Activated CD8-positive, alpha-beta memory T cell treated with anti-CD3 and anti-CD28 coated beads, Interleukin-2, amount 10 ng/mL, durations not matched to agents 7 days and 5 days (primary cell): ENCODE measurements at places on chromosomes 4 and X.

- H3K4me3 ChIP-seq, result no peak overlapping the region
- no peak overlapping the region for H3K27ac ChIP-seq
- DNase-seq, result no peak
- no peaks in the 10 kb centered on the region for H3K27me3 ChIP-seq
- no peaks in the 10 kb centered on the region for H3K36me3 ChIP-seq
These were observed 743.3 kb upstream of the AGA start for GRCh38 chr4:178185517-178185916.

DNA sequence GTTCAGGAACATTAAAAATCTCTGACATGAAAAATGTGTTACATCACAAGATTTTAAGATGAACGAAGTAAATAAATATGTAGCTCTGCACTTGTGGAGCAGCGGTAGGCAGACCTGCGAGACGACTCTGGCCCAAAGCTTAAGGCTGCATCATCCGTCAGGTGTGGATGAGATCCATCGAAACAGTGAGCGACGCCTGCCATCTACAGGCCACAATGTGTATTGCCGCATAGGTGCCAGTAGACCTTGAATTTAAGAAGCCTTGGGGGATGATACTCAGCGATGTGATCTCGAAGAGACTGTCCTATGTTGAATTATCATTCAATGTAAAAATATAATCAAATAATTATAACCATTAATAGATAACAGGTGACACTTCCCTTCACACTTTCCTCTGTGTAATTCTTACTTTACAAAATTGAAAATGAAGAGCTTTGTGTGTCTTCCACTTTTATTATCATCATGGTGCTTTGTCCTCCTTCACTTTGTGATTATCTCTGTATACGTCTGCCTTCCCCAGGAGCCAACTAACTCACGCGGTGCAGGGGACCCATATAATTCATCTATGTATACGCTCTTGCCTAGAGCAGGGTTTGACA is 851.0 kb downstream of the RAB28 start:
- no peak overlapping the region for H3K4me3 ChIP-seq
- peak; percentile 80 for DNase-seq
- no peak overlapping the region for H3K27ac ChIP-seq

GRCh38 chr4:137432446-137433311 is 99.6 kb downstream of the PCDH18 start:
- H3K27me3 ChIP-seq, result no peaks in the 10 kb centered on the region
- DNase-seq, result no peak
- H3K27ac ChIP-seq, result no peak overlapping the region
- H3K4me1 ChIP-seq, result no peaks in the 10 kb centered on the region

DNA sequence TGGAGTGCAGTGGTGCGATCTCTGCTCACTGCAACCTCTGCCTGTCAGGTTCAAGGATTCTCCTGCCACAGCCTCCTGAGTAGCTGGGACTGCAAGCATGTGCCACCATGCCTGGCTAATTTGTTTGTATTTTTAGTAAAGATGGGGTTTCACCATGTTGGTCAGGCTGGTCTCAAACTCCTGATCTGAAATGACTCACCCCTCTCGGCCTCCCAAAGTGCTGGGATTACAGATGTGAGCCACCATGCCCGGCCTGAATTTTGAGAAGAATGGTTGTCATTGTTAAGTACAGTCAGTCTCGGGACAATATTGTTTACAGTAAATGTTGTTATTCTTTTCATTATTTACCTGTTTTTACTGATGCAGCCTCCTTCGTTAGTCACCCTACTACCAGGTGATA is 1226.2 kb upstream of the TENM3 start:
- no peaks in the 10 kb centered on the region for H3K27me3 ChIP-seq
- H3K27ac ChIP-seq, result no peak overlapping the region
- H3K36me3 ChIP-seq, result no peaks in the 10 kb centered on the region
- H3K4me3 ChIP-seq, result no peak overlapping the region

DNA sequence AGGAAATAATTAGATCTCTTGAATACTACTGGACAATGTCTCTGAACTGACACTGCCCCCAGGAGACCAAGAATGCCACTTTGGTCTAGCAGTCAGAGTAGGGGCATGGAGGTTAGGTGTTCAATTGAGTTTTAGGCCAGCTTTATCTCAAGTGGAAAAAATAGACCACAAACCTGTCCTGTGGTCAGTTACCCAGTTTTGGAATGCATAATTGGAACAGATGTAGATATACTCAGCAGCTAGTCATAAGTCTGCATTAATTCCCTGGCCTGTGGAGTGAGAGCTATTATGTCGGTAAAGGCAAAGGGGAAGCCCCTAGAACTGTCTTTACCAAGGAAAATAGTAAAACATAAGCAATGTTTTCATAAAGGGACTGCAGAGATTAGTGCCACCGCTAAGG is 587.7 kb downstream of the GLUD2 start:
- H3K36me3 ChIP-seq, result no peaks in the 10 kb centered on the region
- no peaks in the 10 kb centered on the region for H3K27me3 ChIP-seq
- H3K4me3 ChIP-seq, result no peak overlapping the region
- no peaks in the 10 kb centered on the region for H3K4me1 ChIP-seq
- no peak for DNase-seq

DNA sequence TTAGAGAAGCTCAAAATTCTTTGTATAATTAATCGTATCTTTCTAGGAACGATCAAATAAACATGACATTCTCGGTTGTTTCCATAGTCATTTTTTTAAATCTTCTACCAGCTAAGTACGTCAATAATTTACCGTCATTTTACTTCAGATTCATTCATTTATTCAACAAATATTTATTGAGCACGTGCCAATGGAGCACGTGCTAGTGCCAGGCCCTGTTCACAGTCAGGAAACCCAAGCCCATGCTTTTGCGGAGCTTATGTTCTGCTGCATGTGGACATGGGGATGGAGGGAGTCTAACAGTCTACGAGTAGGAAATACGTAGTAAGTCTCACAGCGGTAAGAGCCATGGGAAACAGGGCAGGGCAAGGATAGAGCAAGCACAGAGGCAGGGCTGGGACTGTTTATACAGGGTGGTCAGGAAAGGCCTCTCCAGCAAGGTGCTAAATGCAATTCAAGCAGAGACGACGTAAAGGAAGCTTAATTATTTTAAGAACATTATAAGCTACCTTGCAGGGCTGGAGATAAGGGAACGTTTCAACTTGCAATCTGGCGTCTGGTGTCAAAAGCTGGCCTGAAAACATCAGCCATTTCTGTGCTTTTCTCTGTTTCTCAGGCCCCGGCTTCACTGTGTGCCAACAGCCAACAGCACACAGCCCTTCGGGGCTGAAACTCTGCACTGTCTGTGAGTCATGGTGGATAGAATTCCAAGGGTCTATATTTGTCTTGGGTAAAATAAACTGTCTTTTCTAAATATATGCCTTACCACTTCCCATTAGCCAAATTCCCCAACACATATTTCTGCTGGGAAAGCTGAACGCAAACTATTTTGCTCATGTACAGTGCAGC is 517.1 kb upstream of the ZFP42 start:
- H3K27ac ChIP-seq, result no peak overlapping the region
- H3K36me3 ChIP-seq, result no peaks in the 10 kb centered on the region
- no peaks in the 10 kb centered on the region for H3K27me3 ChIP-seq
- H3K4me3 ChIP-seq, result no peak overlapping the region
- no peak for DNase-seq
